ENCODE measurements at places on chromosomes 16 and 17.

DNA sequence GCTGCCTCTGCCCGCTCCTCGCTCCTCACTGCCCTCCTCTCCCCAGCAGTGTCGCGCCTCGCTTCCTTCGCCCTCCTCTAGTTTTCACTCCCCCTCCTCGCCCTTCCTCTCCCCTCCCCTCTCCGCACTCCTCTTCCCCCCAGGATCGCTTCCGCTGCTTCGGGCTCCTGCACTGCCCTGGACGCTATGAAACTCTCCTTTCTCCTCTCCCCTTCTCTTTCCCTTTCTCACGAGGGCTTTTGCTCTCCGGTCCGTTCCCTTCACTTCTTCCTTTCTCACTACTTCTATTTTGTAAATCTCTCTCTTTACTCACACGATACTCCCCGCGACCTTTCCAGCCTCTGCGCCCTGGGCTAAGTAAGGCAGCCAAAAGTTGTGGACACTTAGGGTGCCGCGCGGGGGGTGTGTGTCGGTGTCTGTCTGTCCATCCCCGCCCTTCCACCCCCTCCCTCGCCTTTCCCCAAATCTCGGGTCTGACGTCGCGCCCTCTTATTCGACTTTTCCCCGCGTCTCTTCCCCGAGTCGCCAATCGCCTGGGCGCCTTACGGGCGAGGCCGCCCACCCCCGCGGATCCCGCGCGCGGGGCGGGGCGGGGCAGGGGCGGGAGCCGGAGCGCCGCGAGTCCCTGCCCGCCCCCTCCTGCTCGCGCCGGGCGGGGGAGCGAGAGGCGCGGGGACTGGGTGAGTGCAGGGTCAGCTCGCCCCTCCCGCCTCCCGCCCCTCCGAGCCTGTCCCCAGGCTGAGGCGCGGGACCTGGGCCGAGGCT is at the start of gene IRX3:
TSS of gene IRX3 (minus strand) at position 422 of the 765 bp plus-strand sequence. CDS start 737 bp downstream, outside the sequence.
- peak within 1 kb of the TSS; percentile 84 for H3K27ac ChIP-seq
- peak; percentile 91 for DNase-seq
- peaks cover 96% of the 10 kb centered on the region for H3K27me3 ChIP-seq
- peaks cover 26% of the 10 kb centered on the region for H3K4me1 ChIP-seq
- peak within 1 kb of the TSS; percentile 60 for H3K4me3 ChIP-seq

GRCh38 chr16:83312015-83312717 is 495.6 kb upstream of the HSBP1 start:
- H3K4me1 ChIP-seq, result no peaks in the 10 kb centered on the region
- H3K4me3 ChIP-seq, result no peak overlapping the region
- H3K27ac ChIP-seq, result no peak overlapping the region
- DNase-seq, result no peak
- no peaks in the 10 kb centered on the region for H3K36me3 ChIP-seq

- H3K27me3 ChIP-seq, result no peaks in the 10 kb centered on the region
- no peak for DNase-seq
- no peak overlapping the region for H3K27ac ChIP-seq
These were observed 11.0 kb downstream of the BRCA1 start for GRCh38 chr17:43114151-43114552.

- H3K4me1 ChIP-seq, result peaks cover 41% of the 10 kb centered on the region
- H3K36me3 ChIP-seq, result peaks cover 52% of the 10 kb centered on the region
- peaks cover 28% of the 10 kb centered on the region for H3K27me3 ChIP-seq
- H3K27ac ChIP-seq, result no peak overlapping the region
These were observed 3.3 kb downstream of the COL1A1 start for GRCh38 chr17:50198026-50198669.

DNA sequence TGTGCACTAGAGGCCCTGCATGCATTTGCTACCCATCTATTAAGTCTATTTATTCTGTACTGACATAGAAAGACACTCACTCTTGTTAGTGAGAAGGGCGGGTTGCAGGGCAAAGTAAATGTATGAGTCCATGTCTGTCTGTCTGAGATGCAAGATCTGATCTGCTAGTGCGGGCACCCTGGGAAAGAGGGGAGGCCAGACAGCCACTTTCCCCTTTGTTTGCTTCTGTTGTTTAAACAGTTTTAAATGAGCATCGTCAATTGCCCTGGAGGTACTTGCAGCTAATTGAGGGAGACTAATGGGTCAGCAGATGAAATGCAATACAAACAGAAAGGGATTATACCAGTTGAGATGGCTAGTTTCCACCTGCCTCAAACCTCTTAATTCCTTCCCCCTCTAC is 24.9 kb downstream of the SCNN1G start:
- H3K4me1 ChIP-seq, result no peaks in the 10 kb centered on the region
- H3K27me3 ChIP-seq, result no peaks in the 10 kb centered on the region
- H3K4me3 ChIP-seq, result no peak overlapping the region
- peaks cover 5% of the 10 kb centered on the region for H3K36me3 ChIP-seq

DNA sequence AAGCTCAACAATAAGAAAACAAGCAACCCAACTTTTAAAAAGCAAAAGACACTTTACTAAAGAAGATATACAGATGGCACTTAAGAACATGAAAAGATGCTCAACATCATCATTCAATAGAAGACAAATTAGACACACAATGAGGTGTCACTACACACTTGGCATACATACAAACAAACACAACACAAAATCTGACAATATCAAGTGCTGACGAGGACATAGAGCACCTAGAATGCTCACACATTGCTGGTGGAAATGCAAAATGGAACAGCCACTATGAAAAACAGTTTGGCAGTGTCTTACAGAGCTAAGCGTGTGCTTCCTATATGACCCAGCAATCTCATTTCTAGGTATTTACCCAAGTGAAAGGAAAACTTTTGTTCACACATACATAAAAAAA is 18.9 kb downstream of the RPRML start:
- no peaks in the 10 kb centered on the region for H3K27me3 ChIP-seq
- H3K36me3 ChIP-seq, result no peaks in the 10 kb centered on the region
- no peak overlapping the region for H3K27ac ChIP-seq
- no peak overlapping the region for H3K4me3 ChIP-seq
- DNase-seq, result no peak
- no peaks in the 10 kb centered on the region for H3K4me1 ChIP-seq

DNA sequence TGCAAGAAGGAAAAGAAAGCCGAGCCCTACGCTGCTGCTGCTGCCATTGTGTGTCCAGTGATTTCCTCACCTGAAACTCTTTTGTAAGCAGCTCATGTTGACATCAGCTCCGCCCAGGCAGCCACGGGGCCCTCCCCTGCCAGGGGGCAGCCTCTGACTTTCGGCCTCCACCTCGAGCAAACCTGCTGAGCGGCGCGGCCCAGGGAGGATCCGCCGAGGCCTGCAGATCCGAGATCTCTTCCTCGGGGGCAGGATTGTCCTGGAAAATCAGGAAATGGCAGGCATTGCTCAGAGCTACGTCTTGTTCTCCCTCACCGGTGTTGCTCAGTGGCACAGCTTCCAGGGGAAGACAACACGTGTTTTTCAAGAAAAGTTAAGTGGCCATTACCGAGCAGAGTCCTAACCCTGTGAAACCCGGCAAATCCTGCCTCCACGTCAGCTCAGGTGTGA is 35.6 kb upstream of the ZNF750 start:
- peak; percentile 86 for DNase-seq
- peak overlapping the region; percentile 74 for H3K27ac ChIP-seq
- H3K27me3 ChIP-seq, result no peaks in the 10 kb centered on the region
- peaks cover 19% of the 10 kb centered on the region for H3K36me3 ChIP-seq

DNA sequence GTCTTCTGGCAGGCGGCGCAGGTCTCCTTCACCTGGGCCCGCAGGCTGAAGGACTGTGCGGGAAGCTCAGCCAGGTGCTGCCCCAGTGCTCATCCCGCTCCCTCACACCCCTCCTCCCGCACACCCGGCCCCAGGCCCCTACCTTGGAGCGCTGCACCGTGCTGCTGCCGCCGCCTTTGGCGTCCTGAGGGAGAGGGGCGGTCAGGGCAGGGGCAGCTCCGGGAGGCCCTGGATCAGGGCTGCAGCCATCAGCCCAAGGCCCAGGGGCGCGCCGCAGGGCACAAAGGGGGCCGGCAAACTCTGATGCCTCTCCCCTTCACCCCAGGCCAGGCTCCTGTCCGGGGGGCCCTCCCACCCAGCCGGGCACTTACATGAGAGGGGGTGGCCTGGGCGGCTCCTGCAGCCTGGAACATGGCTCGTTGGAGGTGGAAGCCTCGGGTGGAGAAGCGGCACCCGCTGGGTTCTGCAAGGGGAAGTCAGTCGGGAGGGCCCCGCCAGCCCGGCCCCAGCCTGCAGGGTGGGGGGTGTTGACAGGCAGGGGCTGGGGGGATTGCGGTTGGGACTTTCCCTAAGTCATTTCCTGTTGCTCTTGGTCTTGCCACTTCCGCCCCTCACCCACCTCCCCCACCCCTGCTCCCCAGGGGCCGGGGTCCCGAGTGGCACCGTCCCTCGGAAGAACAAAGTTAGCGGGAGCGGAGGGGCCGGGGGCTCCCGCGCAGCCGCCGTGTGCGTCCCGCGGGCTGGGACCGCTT is 863 bp downstream of the LIMD2 start:
- H3K36me3 ChIP-seq, result peaks cover 26% of the 10 kb centered on the region
- H3K4me1 ChIP-seq, result peaks cover 42% of the 10 kb centered on the region
- peak overlapping the region; percentile 84 for H3K27ac ChIP-seq
- H3K27me3 ChIP-seq, result no peaks in the 10 kb centered on the region
- peak; percentile 82 for DNase-seq

GRCh38 chr17:69179227-69179952 is 37.7 kb upstream of the ABCA6 start:
- DNase-seq, result no peak
- peaks cover 3% of the 10 kb centered on the region for H3K36me3 ChIP-seq

GRCh38 chr17:83119987-83120864 is 40.8 kb downstream of the METRNL start:
- no peak overlapping the region for H3K27ac ChIP-seq
- peaks cover 14% of the 10 kb centered on the region for H3K4me1 ChIP-seq
- no peaks in the 10 kb centered on the region for H3K36me3 ChIP-seq
- DNase-seq, result peak; percentile 73

DNA sequence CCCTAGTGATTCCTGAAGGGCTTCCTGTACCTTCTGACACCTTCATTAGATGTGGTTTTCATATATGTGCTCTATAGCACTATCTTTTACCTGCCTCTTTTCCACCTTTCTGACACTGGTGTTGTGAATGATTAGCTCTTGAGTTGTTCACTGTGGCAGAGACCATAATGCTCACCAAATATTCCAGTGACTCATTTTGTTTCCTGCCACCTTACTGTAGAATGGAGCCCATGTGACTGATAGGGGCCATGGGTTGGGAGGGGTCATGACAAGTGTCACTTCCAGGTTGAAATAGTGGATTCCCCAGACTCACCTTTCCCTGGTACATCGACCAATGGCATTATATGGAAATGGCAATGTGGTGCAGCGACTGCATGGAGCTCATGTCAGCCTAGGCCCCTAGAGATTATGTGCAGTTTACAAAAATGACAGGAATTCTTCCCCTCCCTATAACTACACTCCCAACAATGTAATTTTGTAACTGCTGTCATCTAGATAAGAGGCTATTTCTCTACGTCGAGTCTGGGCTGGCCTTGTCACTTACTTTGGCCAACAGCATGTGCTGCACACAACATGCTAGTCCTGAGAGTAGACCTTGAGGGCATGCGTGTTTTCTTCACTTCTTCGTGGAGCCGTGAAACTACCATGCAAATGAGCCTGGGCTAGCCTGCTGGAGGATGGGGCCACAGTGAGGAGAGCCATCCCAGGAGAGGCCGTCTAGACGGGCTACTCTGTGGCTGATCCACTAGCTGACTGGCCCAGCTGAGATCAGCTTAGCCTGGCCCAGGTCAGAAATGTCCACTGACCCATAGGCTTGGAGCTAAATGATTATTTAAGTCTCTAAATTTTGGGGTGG is 409.5 kb downstream of the CA10 start:
- H3K4me3 ChIP-seq, result no peak overlapping the region
- H3K4me1 ChIP-seq, result no peaks in the 10 kb centered on the region
- H3K27ac ChIP-seq, result no peak overlapping the region
- no peak for DNase-seq
- no peaks in the 10 kb centered on the region for H3K27me3 ChIP-seq

GRCh38 chr17:65531256-65532100 is 30.0 kb downstream of the AXIN2 start:
- peaks cover 78% of the 10 kb centered on the region for H3K36me3 ChIP-seq
- peaks cover 53% of the 10 kb centered on the region for H3K4me1 ChIP-seq
- H3K27ac ChIP-seq, result peak overlapping the region; percentile 71

- no peak overlapping the region for H3K27ac ChIP-seq
- peaks cover 15% of the 10 kb centered on the region for H3K4me1 ChIP-seq
- DNase-seq, result no peak
- H3K36me3 ChIP-seq, result peaks cover 93% of the 10 kb centered on the region
- H3K27me3 ChIP-seq, result no peaks in the 10 kb centered on the region
- no peak overlapping the region for H3K4me3 ChIP-seq
These were observed 28.2 kb downstream of the FCSK start for GRCh38 chr16:70482624-70483023.

GRCh38 chr16:17926866-17927399 is 409.6 kb downstream of the NPIPA8 start:
- no peak overlapping the region for H3K27ac ChIP-seq
- no peak overlapping the region for H3K4me3 ChIP-seq
- no peaks in the 10 kb centered on the region for H3K36me3 ChIP-seq
- no peak for DNase-seq

- no peak overlapping the region for H3K4me3 ChIP-seq
- peaks cover 70% of the 10 kb centered on the region for H3K36me3 ChIP-seq
- H3K27me3 ChIP-seq, result no peaks in the 10 kb centered on the region
- no peak for DNase-seq
- H3K4me1 ChIP-seq, result peaks cover 4% of the 10 kb centered on the region
- no peak overlapping the region for H3K27ac ChIP-seq
These were observed 24.0 kb downstream of the PCTP start for GRCh38 chr17:55774846-55775271.

DNA sequence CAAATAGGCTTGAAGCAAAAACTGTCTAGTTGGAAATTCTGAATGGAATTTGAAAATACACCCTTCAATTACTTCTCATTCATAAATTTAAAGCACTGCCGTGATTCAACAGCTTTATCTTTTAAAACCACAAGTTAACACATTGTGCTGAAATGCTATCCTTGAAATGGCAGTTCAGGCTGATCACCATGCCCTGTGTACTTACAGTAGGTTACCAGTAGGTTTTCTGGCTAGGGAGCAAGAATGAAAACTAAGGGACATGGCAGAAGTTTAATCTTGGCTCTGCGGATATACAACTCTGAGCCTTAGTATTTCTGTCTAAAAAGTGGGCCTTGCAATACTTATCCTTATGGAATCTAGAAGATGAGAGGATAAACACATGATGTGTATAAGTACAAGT is 28.0 kb downstream of the NXPH3 start:
- DNase-seq, result no peak
- no peaks in the 10 kb centered on the region for H3K27me3 ChIP-seq
- peaks cover 97% of the 10 kb centered on the region for H3K36me3 ChIP-seq
- H3K4me1 ChIP-seq, result peaks cover 18% of the 10 kb centered on the region
- H3K27ac ChIP-seq, result no peak overlapping the region

GRCh38 chr16:50644729-50645128 is 36.4 kb downstream of the SNX20 start:
- no peaks in the 10 kb centered on the region for H3K4me1 ChIP-seq
- no peak overlapping the region for H3K4me3 ChIP-seq
- no peak for DNase-seq
- H3K27me3 ChIP-seq, result no peaks in the 10 kb centered on the region

Measured in lower lobe of right lung (tissue), 2 donors.